ENCODE measurements at places on chromosomes 13 and 19.

DNA sequence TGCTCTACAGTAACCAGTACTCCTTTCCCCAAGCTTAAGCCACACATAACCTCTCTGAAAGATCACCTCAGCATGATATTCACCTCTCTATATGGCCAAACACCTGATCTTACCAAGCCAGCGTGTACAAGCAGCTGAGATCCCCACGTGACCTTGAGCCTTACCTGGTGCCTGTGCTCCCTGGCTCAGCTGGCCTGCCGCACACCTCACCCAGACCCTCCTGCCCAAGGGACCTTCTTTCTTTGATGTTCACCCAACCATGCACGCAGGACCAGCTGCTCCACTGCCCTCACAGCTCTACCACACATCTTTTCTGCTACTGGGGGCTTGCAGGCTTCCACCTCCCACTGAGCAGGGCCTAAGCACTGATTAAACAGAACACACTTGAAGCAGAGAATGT is 9.0 kb downstream of the DHRS12 start:
- DNase-seq: no peak

DNA sequence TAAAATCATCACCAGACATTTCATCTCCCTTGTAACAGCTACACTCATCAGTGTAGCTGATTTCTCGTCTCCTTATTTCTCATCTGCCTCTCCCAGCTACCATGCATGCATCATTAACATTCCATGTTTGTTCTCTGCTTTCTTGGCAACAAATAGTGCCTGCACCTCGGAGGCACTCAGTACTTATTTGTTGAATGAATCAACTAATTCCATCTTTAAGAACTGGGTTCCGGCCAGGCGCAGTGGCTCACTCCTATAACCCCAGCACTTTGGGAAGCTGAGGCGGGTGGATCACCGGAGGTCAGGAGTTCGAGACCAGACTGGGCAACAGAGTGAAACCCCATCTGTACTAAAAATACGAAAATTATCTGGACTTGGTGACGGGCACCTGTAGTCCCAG is 63.9 kb upstream of the GTF3A start:
- DNase-seq: no peak

DNA sequence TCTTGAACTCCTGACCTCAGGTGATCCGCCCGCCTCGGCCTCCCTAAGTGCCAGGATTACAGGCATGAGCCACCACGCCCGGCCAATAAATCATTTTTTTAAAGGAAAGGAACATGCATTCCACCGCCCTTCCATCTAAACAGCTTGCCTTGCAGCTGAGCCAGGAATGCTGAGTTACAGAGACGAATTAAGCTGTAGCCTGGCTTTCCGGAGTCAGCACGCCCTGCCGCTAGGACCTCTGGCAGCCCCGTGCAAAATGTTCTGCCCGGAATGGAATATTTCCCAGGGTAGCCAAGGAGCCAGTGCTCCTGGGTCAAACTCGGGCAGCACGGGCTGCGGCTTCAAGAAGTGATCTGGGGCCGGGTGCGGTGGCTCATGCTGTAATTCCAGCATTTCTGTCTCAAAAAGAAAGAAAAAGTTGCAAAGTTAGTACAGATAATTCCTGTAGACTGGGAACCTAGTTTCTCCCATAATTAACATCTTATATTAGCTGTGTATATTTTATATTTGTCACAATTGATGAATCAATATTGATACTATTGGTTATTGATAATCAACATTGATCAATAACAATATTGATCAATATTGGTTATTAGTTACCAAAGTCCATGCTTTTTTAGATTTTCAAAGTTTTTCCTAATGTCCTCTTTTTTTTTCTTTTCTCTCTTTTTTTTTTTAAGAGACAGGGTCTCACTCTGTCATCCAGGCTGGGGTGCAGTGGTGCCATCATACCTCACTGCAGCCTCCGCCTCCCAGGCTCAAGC is 19.2 kb downstream of the ATCAY start:
- no peak for DNase-seq

GRCh38 chr19:53086949-53087348 is 16.3 kb downstream of the ZNF160 start:
- no peak for DNase-seq

DNA sequence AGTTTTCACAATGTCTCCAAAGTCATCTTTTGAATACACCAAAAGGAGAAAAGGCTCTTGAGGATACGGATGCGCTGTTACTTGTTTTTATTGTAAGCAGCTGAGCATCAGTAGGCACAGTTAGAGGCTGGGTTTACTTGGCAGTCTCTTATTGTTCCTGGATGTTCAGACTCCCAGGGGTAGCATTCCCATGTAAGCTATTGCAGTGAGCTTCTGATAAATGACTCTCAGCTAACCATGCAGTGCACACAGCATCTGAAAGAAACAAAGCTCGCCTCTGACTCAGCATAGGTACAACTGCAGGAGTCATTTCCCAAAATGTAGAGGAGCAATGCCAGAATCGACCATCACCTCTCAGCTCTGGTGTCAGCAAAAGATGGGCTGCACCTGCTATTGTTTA is 84.8 kb downstream of the DCT start:
- DNase-seq: no peak

- no peak for DNase-seq
Observed at GRCh38 chr13:113547238-113547971, 37.1 kb upstream of the TFDP1 start.

GRCh38 chr19:42471554-42472249 is 29.0 kb upstream of the CXCL17 start:
- no peak for DNase-seq

DNA sequence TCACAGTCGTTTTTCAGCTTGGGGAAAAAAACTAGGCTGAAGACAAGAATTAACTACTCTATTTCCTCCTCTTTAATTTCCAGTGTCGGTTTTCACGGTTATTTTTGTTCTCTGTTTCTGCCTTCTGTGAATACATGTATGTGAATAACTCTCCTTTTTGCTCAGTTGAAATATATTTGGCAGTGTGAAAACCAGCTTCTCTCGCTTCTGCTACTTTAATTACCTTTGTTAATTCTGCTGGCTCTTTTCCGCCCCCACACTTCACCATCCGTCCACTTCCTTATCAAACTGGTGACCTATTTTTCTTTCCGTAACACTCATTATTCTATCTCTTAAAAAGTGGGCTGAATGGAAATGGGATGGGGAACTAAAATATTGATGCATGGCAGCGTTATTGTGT is 126.4 kb downstream of the POU4F1 start:
- no peak for DNase-seq

DNA sequence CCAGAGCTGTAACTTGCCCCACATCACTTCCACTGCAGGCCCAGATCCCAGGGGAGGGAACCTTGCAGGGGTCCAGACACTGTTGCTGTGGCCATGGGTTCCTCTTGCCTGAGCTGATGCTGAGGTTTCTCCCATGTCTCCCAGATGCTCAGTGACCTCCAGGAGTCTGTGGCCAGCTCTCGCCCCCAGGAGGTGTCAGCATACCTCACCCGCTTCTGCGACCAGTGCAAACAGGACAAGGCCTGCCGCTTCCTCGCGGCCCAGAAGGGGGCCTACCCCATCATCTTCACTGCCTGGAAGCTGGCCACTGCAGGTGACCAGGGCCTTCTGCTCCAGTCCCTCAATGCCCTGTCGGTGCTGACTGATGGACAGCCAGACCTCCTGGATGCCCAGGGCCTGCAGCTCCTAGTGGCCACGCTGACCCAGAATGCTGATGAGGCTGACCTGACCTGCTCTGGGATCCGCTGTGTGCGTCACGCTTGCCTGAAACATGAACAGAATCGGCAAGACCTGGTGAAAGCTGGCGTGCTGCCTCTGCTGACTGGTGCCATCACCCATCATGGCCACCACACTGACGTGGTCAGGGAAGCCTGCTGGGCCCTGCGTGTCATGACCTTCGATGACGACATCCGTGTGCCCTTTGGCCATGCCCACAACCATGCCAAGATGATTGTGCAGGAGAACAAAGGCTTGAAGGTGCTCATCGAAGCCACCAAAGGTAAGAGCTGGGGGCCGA is 12.1 kb upstream of the SLC25A42 start:
- DNase-seq: no peak

- DNase-seq: no peak
Observed at GRCh38 chr13:110251193-110251819, 55.7 kb downstream of the COL4A1 start.

- DNase-seq: no peak
Observed at GRCh38 chr13:96279904-96280303, 190.0 kb downstream of the HS6ST3 start.
